ENCODE measurements at places on chromosomes 2 and 18. TPM values are rescaled to one million over a fixed set of nuclear protein-coding genes. Genes with fewer than 3 reads are reported as not detected.

Gene POMC
- 0.39 TPM for total RNA-seq

Gene SGPP2
- 0.14 TPM for total RNA-seq

Gene COL4A4
- total RNA-seq, result 1.5 TPM

Gene SCN7A
- total RNA-seq, result not detected

Gene POTEC
- total RNA-seq, result not detected

Measured in foreskin keratinocyte (primary cell).